ENCODE measurements at places on chromosomes 16 and 17.

- DNase-seq: no peak
Observed at GRCh38 chr16:84583995-84584394, 33.9 kb downstream of the COTL1 start.

- no peak for DNase-seq
Observed at GRCh38 chr16:49472598-49472997, 99.0 kb downstream of the C16orf78 start.

- DNase-seq: no peak
Observed at GRCh38 chr16:77679391-77679790, 42.9 kb upstream of the NUDT7 start.

DNA sequence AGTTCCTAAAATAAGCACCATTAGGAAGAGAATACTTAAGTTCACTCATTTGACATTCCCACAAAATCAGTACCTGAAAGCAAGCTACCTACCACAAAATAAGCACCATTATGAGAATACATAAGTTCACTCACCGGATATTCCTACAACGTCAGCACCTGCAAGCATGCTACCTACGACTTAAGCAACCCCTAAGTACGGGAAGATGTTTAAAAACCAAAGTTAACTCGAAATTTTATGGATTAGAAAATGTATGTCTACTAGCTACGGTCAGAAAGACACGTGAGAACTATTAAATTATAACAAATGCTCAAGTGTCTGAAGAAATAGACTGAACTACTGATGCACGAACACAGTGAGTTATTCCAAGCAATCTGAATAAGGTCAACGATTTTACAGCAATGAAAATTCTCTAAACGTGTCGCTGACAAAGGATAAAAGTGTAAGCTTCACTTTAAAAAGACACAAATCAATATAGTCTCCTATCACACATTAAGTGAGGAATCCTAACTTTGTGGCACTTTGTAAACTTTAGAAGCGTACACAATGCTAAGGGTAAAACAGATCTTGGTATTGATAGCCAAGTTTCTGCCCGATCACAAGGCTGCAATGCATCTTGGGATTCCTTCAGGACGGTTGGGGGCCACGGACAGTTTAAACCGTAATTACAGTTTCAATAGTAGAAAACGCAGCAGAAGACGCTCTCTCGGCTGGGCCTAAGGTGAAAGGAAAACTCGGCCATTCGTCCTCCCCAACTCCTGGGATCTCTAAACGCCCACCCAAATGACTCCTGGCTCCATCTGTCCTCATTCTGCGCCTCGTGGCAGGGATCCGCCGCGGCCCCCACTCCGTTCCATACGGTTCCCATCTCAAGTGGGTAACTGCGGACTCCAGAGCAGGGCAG lies 1.3 kb downstream of the GSPT1 start:
- DNase-seq: peak; percentile 62

- no peak for DNase-seq
Observed at GRCh38 chr16:87098361-87098760, 218.8 kb downstream of the C16orf95 start.

DNA sequence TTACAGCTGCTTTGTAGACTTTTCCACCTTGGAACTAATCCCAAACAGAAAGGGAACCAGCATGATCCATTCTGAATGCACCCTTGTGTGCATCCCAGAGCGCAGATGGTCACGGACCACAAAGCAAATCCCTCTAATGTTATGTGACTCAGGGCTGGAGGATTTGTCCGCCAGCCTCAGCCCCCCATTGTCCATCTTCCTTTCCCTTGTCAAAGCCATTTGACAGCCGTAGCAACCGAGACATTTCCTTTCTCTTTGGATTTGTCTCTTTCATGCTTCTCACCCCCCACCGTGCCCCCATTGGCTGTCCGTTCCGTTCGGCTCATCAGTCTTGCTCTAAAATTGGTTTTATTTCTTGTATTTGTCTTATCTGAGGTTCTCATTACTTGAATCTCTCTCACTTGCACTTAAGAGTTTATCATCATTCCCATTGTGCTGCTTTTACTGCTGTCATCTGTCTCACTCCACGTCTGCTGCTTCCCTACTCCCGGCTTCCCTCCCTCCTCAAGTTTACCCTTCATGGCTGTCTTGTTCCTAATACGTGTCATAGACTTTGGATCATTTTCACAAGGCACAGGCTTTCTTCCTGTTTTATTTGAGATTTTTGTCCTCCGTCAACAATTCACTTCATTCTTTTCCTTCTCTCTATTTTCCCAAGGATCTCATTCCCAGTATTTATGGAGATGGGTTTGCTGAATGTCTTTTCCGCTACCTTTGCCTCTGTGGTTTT lies 163.4 kb upstream of the ERCC4 start:
- DNase-seq: no peak

DNA sequence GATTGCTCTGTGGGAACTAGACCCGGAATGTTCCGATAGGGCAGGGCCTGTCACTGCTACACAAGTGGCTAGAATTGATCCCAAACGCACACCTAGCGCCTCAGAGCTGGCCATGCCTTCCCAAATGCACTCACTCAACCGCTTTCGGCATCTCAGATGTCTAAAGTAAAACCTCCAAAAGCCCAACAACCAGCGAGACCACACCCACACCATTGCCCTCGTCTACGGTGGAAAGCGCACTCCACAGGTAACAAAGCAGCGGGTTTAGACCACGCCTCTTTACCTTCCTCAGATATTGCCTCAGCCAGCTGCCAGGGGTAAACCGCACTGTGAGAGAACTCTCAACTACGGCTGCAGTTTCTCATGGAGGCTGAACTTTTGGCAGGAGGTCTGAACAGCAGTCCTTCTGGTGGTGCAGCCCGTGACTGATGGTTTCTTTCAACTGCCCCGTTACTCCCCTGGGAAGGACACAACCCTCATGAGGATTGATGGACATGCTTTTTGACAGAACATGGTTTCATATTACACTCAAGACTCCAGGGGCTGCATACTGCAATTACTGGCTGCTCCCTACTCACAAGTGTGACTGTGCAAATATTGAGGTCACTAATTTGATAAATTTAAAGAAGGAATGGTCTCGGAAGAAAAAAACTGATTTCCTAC lies 34.5 kb downstream of the USP7 start:
- DNase-seq: no peak

GRCh38 chr17:3615160-3615870 lies 6.1 kb upstream of the TRPV1 start:
- no peak for DNase-seq

GRCh38 chr16:800834-801511 lies 439 bp upstream of the GNG13 start:
- no peak for DNase-seq

DNA sequence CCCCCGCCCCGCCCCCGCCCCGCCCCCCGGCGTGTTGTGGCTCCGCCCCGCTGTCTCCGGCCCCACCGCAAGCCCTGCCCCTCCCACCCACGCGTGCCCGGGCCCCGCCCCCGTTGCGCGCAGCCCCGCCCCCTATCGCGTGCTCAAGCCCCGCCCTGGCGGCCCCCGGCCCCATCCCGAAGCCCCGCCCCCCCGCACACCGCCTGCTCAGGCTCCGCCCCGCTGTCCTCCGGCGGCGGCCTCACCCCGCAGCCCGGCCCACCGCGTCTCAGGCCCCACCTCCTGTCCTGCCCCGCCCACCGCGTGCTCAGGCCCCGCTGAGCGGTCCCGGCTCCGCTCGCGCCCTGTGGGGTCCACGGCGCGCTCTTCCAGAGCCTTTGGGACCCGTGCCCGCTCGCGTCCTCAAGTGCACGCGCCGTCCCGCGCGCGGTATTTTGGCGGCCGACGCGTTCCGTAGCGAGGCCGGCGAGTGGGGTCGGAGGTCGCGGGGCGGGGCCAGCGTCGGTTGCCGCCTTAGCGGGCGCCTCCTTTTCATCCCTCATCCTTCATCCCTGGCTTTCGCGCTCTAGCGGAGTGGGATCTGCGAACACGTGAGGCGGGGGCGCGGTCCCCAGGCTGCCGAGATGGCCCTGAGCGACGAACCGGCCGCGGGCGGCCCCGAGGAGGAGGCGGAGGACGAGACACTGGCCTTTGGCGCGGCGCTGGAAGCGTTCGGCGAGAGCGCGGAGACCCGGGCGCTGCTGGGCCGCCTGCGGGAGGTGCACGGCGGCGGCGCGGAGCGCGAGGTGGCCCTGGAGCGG lies at the start of gene TBCD:
TBCD (plus strand) TSS at position 495 of the 800 bp plus-strand sequence; CDS start at position 624, 129 bp downstream.
- DNase-seq: peak; percentile 81

GRCh38 chr17:4236456-4236855 lies 27.3 kb downstream of the ANKFY1 start:
- no peak for DNase-seq

GRCh38 chr17:13582776-13583547 lies 18.8 kb downstream of the HS3ST3A1 start:
- no peak for DNase-seq

DNA sequence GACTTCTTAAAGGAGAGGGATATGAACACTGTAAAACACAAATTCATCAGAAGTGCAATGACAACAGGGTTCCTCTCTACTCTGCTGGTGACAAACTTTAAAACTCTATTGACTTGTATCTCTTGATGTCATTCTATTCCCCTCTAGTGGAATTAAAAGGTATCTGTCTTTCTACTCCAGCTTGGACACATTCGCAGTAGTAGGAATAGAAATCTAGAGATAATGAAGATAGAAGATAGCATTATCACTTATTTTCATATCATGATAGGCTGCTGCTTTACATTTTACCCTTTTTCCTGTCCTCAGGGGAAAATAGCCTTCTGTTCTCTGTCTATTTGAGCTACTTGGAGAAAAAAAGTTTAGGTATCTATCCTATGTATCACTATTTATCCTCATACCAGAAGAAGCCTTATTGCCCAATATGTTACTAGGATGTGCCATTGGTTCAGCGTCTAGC lies 209.6 kb upstream of the CACNG5 start:
- peak; percentile 73 for DNase-seq

GRCh38 chr16:66510711-66511601 lies 39.0 kb downstream of the TK2 start:
- peak; percentile 81 for DNase-seq

DNA sequence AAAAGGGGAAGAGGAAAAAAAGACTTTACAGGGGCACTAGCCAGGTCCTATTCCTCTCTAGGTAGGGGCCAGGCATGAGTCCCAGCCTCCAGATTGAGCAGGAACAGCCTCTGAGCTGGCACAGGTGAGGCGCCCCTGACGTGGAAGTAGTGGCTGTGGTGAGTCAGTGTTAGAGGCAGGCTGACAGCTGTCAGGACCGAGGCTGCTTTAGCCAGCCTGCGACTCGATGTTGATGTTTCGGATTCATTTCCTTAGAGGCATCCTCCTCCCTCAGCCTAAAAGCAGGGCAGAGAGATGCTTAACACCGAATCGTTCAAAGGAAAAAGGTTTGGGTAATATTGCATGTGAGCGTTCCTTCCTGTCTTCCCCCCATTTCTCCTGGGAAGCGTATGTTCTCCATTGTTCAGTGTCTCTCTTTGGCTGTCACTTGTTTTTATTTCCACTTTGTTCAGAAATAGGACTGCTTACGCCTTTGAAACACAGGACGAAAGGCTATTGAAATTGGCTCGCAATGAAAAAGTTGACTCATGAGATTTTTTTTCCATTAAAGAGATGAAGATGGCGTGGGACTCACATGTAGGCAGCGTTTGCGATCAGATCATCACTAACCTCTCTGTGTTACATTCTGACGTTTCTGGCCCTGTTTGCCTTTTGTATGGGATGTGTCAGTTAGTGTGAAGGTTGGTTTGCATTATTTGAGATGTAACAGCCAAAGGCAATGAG lies 1.3 kb downstream of the KIAA0513 start:
- DNase-seq: peak; percentile 42

DNA sequence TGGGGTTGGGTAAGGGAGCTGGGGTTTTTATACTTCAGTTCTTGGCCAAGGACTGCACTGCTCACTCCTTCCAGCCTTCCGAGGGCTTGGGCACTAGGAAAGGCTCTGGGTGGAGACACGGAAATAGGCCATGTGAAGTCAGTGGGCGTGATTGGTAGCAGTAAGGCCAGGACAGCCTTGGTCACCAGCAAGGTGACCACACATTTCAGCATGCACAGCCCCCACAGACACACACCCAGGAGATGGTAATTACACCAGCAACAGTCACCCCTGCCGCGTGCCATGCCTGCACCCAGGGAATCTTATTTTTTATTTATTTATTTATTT lies 252.5 kb downstream of the SEC14L1 start:
- peak; percentile 61 for DNase-seq

- peak; percentile 66 for DNase-seq
Observed at GRCh38 chr16:10521681-10522274, 58.6 kb downstream of the EMP2 start.

- DNase-seq: peak; percentile 94
Observed at GRCh38 chr17:66906321-66907278, 57.9 kb upstream of the CACNG4 start.

GRCh38 chr16:442976-443375 lies 17.5 kb downstream of the RAB11FIP3 start:
- DNase-seq: no peak

DNA sequence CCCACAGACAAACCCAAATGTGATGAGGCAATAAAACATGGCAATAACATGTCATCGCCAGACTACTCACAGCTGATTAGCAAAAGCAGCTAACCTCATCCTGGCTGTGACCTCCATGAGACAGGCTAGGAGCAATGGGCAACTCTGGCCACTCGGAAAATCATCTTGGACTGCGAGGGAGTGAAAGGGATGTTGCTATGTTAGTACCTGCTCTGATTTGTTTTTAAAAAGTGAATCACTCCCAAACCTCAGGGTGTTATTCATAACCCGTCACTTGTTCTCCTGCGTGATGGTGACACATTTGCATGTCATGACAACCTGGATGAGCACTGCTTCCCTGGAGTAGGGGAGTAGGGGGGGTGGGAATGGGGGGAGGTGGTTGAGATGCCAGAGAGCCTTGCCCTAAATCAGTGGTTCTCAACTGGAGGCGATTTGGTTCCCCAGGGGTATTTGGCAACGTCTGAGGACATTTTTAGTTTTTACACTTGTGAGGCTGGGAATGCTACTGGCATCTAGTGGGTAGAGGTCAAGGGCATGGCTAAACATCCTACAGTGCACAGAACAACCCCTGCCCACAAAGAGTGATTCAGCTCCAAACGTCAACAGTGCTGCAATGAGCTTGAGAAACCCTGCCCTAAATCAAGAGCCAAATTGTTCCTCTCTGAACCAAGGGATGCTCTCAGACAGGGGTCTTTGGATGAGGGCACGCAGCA lies 241.7 kb downstream of the SOX9 start:
- DNase-seq: no peak

DNA sequence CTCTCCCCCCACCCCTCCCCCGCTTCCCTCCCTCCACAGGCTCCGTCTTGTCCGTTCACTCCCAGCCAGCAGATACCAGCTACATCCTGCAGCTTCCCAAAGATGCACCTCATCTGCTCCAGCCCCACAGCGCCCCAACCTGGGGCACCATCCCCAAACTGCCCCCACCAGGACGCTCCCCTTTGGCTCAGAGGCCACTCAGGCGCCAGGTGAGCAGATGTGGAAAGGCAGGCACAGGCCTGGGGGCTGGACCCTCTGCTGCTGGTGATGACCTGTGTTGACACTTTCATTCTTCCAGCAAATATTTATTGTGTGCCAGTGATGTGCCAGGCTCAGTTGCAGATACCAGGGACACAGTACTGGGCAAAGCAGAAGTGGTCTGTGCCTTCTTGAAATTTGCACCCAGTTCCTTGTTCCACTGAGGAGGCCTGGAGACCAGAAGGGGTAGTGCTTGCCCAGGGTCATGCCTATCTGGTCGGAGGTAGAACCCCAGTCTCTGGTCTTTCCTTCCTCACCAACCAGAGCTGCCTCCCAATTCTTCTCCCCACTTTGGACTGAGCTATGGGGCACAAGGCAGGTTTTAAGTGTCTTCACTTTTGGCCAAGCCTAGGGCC lies 10.3 kb upstream of the ABCC3 start:
- no peak for DNase-seq

Measured in HT-29 (cell line).